Gastroesophageal sphincter (tissue), 4 donors: ENCODE measurements at places on chromosomes 6 and 20.

DNA sequence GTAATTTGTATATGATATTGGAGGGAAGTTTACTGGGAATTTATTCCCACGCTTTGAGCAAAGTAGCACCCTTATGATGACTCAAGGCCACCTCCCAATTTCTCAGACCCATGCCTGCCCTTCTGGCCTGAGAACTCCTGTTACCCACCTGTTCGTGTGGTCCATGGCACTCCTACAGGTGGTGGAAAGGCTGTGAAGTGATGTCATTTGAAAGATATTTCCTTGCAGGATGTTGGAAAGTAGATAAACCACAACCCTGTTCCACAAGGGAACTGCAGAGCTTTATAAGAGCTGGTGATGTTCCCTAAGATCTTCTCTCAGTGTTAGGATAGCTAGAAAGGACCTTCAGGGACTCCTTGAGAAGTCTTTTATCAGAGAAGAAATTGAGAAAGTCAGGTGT lies 70.5 kb downstream of the ADGRG6 start:
- ATAC-seq = no peak

DNA sequence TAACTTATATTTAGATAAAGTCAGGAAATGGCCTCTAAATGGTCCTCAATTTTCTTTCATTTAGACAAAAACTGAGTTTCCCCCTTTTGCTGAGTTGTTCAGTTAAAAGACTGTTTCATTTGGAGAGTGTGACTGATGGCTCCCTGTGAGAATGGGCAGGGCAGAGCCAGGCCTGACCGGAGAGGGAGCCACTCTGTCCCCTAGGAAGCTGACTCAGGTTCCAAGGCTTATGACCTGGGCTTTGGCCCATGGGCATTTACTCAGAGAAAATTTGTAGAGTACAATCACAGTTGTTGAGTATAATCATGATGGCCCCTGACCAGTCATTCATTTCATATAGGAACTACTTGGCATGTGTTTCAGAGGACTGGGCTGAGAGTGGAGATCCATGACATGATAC lies 37.0 kb upstream of the AIG1 start:
- ATAC-seq = no peak

- no peak for ATAC-seq
Measured at GRCh38 chr20:12053353-12053752, 135.7 kb downstream of the BTBD3 start.

- ATAC-seq = no peak
Measured at GRCh38 chr20:48807586-48808381, 20.0 kb downstream of the PREX1 start.
